ENCODE measurements at places on chromosomes 13 and 19. TPM values are rescaled to one million over a fixed set of nuclear protein-coding genes. Genes with fewer than 3 reads are reported as not detected.

IFI30 gene
- total RNA-seq: 28.0 TPM

ING1 gene
- 18.7 TPM for total RNA-seq

ZNF536 gene
- total RNA-seq: not detected

ETV2 gene
- 1.5 TPM for total RNA-seq

ZNF563 gene
- total RNA-seq: 1.9 TPM

NANOS3 gene
- not detected for total RNA-seq

FUT1 gene
- total RNA-seq: 15.9 TPM

- peak; percentile 77 for DNase-seq
Measured at GRCh38 chr19:17281391-17282304, at the start of gene ANKLE1. TSS of gene ANKLE1 (plus strand) at chr19:17281901. CDS start at chr19:17281921, 20 bp downstream.

- DNase-seq: no peak
Measured at GRCh38 chr13:44300895-44301638, 72.6 kb upstream of the SERP2 start.

GRCh38 chr13:41344358-41344757 is 33.3 kb downstream of the NAA16 start:
- DNase-seq: no peak

DNA sequence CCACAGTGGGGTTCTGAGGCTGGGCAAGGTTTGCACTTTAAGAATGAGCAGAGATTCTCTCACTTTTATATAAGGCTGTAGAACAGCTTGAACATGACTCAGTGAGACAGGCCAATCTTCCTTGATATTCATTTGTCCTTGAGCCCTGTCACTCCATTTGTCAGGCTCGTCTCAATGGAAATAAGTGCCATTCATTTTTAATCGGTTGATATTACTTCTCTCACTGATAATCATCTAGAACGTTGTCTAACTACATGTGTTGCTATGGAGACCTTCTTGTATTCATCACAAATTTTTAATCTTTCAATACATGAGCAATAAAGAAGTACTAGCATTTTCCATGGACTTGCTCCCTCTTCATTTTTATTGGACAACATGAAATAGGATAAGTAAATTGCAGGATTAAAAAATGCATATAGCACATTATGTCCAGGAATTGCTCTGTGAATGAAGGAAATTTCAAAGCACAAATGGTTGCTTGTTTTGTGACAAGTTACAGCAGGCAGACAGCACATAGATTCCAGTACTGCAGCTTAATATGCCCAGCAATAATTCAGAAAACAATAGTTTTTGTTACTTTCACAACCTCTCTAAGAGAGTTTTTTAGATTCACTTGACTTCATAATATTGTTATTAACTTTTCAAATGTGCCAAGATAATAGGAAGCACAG is 1178.4 kb upstream of the ATXN8OS start:
- DNase-seq: no peak

DNA sequence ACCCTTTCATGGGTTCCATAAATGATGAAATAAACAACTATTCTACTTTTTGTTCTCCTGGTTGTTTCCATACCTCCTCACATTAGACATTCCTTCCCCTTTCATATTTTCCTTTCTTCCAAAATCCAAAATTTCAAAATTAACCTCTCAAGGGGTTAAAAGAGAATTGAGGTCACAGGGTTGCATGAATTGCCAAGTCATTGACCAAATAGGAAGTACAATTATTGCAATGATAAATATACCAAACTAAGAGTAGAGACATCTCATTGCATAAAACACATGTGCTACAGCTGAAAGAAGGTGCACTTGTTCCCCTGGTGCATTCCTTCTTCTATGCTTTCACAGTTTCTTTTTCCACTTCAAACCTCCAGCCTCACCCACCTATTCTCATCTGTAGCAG is 136.1 kb downstream of the KCTD12 start:
- DNase-seq: no peak

- DNase-seq: no peak
Measured at GRCh38 chr13:98434060-98434459, 142.8 kb downstream of the STK24 start.

DNA sequence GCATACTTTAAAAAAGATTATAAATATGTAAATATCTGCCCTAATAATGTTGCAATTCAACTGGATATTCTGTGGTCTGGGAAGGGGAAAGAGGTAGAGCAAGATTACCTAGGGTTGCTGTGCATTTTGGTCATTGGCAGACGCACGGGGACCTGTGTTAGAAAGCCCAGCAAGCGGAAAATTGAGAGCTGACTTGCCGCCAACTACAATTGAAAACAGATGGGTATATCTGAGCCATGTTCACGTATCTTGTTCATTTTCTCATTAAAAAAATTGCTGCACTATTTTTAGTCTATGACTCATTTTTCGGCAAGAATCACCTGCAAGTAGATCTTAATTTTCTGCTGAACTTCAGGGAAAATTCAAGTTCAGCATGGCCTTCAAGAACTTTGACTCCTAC is 308.5 kb upstream of the TMTC4 start:
- no peak for DNase-seq

GRCh38 chr19:47499863-47500830 is 14.7 kb downstream of the NAPA start:
- DNase-seq: peak; percentile 74

DNA sequence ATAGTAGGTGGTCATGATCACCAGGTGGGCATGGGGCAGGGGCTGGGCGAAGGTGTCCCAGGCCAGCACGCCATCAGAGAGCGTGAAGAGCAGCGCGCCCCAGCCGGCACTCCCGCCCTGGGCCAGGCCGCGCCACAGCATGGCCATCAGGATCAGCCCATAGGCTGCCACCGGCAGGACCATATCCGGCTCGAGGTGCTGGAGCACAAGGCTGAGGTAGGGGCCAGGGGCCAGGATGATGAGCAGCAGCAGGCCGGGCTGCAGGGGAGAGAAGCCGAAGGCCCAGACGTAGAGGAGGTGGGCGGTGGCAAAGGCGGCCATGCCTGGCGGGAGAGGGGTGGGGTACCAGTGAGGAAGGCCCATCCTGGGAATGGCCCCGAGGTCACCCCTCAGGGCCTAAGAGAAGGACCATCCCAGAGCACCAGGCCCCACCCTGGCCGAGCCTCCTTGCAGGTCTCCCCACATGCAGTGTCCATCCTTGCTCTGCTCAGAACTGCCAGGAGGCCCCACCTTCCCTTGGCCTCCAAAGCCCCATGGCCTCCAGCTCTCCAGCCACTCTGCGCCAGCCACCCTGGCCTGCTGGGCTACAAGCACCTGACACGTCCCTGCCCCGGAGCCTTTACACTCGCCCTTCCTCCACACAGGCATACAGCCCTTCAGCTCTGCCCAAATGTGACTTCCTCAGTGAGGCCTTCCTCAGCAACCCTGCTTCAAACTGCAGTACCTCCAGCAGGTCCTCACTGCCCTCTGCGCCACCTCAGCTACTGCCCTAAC is 1.1 kb downstream of the TMEM86B start:
- DNase-seq: peak; percentile 25

DNA sequence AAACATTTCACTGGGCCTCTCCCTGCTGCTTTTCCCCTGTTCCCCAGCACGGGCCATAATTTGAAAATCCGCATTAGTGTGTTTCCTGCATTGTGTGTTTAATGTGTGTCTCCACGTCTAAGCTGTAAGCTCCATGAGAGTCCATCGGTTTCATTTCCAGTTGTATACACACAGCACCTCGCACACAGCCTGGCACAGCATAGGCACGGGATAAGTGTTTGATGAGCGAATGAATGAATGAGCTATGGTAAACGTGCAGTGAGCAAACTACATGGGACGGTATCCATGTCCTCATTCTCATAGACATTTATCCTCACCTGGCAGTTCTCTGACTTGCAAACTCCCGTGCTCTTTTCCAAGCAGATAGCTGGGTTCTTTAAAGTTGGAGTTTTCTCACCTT is 106.1 kb downstream of the RAB20 start:
- no peak for DNase-seq

DNA sequence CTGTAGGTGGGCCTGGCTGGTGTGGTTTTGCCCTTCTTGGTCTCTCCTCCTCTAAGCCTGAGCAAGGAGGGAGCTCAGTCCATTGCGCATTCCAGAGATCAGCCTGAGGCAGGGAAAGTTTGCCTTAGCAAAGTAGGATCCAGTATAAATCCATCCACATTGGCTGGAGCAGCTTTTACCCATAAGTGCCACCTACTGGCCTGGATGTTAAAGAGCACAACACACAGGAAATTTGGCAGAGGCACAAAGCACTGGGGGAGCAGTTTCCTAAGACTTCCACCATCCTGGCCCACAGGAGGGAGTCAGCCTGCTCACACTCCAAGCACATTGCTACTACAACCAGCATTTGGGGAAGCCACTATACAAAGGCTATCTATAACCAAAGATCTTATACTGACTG is 1124.2 kb downstream of the SLITRK1 start:
- DNase-seq: peak; percentile 81

GRCh38 chr13:51453959-51454703 is 1.3 kb upstream of the INTS6 start:
- DNase-seq: no peak

- no peak for DNase-seq
Measured at GRCh38 chr19:33660410-33661124, 38.8 kb downstream of the CHST8 start.

Data from H9 (cell line).